ENCODE measurements at places on chromosomes 2 and 18.

- DNase-seq = no peak
These were observed 46.6 kb upstream of the TBC1D8 start for GRCh38 chr2:101197814-101198213.

- DNase-seq = no peak
These were observed 1.7 kb upstream of the SKOR2 start for GRCh38 chr18:47253101-47253654.

DNA sequence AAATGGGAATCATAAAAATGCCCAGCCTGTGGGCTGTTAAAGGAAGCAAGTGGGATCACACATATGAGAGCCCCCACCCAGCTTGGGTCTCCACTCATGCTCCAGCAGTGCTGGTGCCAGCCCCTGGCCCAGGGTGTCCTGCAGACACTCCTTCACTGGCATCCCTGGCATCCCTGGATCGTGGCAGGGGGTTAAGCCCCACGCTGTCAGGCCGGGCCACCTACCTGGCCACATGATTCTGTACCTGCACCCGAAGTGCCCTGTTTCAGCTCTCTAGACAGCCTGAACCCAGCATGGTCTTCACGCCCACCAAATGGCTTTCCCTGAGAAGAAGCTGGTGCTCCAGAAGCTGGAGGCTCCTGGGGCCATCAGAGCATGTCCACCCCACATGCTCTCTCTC is 137.4 kb downstream of the INHBB start:
- no peak for DNase-seq

DNA sequence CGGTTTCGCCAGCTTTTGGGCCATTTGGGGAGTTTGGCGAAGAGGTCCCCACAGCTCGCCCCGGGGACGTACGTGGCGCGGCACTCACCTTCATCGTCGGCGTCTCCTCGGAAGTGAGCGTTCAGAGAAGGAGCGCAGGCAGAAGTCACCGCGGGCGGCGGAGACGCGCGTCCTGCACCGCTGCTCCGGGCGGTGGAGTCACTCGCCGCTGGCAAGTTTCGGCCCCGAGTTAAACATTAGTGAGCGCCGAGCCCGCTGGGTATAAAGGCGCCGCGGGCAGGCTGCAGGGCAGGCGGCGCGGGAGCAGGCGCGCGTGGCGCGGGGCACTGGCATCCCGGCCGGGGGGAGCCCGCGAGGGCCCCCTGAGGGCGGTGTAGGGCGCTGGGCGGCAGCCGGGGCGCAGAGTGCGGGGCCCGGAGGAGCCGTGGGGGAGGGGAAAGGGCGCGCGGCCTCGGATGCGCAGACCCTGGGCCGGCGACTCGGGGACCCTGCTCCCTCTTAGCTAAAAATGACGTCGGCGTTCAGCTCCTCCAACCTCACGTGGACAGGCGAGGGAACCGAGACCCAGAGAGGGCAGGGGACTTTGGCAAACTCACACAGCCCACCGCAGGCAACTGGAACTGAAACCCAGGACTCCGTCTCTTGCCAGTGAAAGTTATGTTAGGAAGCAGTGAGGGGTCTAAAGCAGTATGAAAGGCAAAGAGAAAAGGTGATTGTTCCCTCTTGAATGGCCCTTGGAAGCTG is at the start of gene DPP4:
Gene DPP4 (minus strand): TSS at position 328 of the 744 bp plus-strand sequence. CDS start 234 bp downstream, at position 94.
- peak; percentile 3 for DNase-seq

- DNase-seq = peak; percentile 38
These were observed 315.6 kb downstream of the RDH14 start for GRCh38 chr2:18244845-18245244.

DNA sequence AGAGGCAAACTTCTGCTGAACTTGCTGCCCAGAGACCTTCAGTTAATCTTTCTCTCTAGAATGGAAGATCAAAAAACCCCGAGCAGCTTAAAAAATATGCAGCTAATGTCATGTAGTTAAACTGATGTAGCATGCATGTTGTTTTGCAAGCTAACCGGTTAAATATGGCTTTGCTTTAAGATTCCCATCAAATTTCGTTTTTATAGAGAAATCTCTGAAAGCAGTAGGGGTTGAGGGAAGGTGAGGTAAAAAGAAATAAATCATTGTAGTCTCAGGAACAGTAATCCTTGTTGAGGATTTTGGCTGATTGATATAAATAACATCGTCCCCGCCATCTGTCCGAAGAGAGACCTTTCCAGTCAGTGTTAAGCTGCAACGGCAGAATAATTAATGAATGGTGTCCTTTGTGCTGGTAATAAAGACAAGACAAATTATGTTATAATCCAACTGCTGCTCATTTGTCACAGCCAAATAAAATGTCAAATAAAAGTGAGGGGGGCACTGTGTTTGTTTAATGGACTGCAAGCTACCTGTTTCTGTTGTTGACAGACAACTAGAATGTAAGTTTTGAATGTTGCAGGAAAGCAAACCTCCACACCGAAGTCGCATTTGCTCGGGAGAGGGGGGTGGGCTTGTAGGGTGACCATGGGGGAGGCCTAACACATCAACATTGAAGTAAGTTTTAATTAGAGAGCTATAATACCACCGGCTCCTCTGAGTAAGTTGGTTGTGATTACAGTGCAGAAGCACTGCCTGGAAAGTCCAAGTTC is 555.5 kb downstream of the ARHGAP15 start:
- DNase-seq = no peak

- DNase-seq = no peak
These were observed 132.5 kb upstream of the LHCGR start for GRCh38 chr2:48888066-48888465.

GRCh38 chr18:5890331-5891183 is 4.8 kb downstream of the TMEM200C start:
- DNase-seq = no peak

DNA sequence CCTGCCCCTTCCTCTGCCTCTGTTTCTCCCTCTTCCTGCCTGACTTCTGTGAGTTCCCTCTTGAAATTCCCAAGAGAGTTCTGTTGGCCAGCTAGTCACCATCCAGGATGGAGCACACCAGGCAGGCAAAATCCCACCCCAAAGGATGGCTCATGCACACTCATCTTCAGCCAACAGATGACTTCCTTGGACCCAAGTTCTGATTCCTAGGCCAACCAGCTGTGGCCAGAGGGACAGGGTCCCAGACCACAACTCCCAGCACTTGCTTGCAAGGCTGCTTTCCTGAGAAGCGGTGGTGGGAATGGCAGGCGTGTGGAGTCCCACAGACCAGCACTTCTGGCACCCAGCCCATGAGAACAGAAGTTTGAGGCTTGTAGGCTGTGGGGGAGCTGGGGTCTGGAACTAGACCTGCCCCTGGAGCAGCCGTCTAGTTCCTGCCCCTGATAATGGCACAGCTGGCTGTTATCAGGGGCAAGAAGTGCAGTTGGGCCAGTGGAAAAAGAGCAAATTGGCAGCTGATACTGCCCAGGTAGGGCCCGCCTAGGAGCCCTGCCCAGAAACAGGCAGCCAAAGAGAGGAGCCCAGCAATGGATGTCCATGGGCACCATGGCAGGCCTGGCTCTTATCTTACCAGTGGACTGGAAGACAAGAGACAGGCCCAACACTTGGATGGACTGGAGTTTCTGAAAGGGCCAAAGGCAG is 56.7 kb downstream of the CYP26B1 start:
- no peak for DNase-seq

GRCh38 chr2:15990151-15991101 is 50.1 kb downstream of the MYCN start:
- DNase-seq = no peak

GRCh38 chr18:26575865-26576217 is 27.5 kb upstream of the KCTD1 start:
- peak; percentile 30 for DNase-seq

GRCh38 chr2:198611201-198611600 is 806.8 kb downstream of the PLCL1 start:
- no peak for DNase-seq

DNA sequence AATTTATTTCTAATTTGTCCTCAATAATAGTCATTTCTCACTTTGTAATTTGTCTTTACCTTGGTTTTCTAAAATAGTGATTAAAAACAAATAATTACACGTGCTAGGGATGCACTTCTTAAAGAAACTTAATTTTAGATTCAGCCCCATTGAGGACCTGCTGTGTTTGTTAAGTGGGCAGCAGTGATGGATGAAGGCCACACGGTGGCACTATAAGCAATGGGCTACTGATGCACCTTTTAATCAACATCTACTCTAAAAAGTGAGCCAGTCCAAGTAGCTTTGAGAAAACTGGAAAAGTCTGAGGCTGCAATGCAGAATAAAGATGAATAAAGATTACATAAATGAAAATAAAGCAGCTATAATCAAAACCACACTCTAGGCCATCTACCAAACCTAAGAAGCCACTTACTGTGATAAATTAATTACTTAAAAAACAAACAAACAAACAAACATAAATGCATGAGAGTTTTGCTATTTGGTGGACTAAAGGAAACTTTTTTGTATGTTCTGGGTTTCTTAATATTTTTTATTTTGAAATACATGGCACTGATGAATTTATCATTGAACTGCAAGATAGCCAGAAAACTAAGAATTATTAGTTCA is 89.3 kb downstream of the PDE11A start:
- peak; percentile 93 for DNase-seq

DNA sequence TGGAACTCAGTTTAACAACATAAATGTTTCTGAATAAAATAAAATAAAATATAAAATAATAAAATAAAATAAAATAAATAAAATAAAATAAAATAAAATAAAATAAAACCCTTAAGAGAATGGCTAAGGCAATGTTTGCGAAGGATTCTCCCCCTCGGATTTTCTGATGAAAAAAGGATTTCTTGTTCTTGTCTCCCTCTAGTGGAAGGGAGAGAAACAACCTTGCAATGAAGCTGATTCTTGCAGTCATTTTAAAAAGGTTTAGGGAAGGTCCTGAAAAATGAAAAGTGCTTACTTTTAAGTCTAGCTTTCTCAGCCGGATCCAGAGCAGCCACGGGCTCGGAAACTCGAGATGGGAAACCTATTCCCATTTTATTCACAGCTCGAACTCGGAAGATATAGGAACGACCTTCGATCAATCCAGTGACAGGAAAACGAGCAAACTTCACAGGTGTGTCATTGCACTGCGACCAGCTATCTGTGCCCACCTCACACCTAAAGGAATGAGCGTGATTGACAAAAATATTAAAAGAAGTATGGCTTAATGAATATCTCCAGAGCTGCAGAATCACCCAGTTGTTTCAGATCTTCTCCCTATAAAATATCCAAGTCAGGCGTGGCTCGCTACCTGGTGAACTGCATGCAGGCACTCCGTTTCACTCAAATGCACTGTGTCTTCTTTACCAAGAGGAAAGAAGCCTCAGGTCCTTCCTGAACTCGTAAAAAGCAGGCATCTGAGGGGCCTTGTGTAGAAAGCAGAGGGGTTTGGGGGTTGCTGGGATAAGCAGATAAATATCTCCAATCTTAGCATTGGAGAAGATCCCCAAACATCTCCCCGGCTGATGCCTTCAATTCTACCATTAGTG is 68.1 kb downstream of the MYOM1 start:
- DNase-seq = peak; percentile 50

DNA sequence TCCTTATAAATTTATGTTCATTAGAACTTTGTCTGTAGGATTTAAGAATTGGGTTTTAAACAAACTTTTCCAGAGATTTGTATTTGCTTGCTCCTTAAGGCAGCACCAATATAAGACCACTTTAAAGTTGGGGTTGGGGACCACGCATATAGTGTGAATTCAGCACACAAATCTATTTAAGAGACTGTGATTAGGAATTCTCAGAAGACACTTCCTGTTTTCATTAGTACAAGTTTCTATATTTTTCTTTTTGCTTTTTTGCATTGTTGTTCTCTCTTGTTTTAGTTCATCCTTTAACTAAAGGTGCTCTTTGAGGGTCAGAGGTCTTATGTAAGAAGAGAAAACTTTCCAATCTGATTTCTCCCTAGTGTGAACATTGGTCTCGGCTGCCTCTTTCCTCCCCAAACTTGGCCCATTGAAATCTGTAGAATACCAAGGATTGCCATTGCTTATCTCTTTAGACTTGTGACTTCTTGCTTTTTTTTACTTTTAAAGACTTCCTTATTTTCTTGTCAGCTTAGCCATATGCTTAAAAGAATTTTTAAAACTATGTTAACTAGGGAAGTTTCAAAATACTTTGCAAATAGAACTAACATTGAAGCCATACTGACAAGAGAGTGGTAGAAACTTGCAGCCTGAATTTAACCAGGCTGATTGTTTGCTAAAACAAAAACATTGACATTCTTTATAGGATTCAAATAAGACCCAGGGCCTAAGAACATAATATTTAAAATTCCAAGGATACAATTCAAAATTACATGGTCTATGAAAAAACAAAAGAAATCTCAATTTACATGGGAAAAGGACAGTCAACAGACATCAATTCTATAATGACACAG is 264.1 kb upstream of the FN1 start:
- no peak for DNase-seq

GRCh38 chr2:202771336-202771735 is 100.2 kb downstream of the ICA1L start:
- no peak for DNase-seq

- no peak for DNase-seq
These were observed 93.1 kb upstream of the NPAS2 start for GRCh38 chr2:100726866-100727265.

DNA sequence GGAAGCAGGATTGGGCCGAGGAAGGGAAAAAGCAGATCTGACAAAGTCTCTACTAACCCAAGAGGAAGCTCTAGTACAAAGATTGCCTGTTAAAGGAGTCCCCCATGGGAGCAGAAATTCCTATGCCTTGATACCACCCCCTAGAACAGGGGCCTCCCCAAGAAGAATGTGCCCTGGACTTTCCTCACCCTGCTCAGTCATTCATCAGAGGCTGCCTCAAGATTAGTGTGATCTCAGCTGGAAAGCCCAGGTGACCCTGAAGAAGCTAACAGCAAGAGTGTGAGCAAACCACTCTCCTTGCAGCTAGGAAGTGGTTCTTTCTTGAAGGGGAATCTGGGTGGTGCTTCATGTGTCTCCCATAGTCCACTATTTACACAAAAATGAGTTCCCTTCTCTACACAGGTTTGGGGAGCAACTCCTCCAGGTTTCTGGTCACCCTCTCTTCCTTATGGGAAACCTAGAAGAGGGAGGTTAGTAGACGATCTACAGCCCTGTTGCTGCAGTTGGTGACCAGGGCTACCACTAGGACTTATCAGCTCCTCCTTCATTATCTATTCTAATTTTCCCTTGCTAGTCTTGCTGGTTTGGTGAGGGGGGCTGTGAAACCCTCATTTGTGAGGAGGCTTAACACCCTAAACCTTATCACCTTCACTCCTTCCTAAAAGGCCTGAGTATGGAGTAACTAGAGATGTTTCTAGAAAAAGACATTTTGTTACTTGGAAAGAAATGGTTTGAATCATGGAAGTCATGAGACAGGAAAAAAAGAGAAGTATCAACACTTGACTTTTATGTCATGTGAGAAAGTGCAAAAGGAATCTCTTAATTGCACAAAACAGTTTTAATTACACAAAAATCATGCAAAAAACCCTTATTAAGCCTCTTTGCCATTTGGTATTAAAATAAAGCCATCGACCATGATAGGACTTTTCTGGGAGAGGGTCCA is 2.9 kb upstream of the WDR7 start:
- no peak for DNase-seq

GRCh38 chr2:181660181-181660580 is 3.3 kb upstream of the CERKL start:
- no peak for DNase-seq

DNA sequence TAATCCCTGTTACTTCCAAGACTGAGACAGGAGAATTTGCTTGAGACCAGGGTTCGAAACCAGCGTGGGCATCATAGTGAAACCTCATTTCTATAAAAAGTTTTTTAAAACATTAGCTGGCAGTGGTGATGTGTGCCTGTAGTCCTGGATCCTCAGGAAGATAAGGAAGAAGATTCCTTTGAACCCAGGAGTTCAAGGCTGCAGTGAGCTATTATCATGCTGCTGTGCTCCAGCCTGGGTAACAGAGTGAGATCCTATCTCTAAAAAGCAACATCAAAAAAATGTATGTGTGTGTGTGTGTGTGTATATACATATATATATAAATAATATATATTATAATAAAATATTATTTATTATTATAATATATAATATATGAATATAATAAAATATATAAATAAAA is 1417.6 kb upstream of the CDH2 start:
- DNase-seq = no peak

Measured in NCI-H510A treated with DMSO at 0.1 percent for 48 hours (cell line).